Activated CD4-positive, alpha-beta T cell treated with anti-CD3 and anti-CD28 coated beads, Interleukin-2, amount 50 U/mL, for 4 hours (primary cell): ENCODE measurements at places on chromosomes 7 and 10.

- DNase-seq, result no peak
Measured at GRCh38 chr7:25750744-25751508, 401.1 kb upstream of the NFE2L3 start.

DNA sequence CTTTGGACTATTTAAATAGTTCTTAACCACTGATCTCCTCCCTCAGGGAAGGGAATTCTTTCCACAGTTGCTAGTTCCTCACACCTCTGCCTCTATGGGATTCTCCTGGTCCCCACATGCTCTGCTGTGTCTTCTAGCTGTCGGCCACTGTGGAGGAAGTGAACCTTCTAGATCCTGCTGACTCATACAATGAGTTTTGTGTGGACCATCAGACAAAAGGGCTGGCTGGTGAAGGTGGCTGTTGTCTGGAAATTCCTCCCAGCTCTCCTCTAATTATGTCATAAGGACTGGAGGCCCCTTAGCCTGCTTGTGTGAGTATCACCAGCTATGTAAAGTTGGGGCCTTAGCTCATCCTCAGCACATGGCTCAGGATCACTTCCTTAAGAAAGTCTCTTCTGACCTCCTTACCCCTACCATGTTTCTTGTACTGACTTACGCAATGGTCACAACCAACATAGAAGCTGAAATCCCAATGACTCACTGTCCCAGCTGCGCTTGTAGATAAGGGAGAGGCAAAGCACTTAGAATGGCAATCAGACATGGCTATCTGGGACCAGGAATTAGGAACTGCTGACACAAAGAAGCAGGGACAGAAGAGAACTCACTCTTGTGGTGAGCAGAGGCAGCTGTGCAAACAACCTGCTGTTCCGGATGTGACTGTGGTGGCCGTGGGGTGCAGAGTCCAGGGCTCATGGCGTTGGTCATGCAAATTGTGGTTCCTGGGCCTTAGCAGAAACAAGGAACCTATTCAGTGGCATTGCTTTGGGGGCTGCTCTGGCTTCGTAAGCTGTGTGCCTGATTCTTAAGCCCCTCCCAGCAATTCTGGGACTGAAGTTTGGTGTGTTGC is 2.5 kb upstream of the MACC1 start:
- no peak for DNase-seq

DNA sequence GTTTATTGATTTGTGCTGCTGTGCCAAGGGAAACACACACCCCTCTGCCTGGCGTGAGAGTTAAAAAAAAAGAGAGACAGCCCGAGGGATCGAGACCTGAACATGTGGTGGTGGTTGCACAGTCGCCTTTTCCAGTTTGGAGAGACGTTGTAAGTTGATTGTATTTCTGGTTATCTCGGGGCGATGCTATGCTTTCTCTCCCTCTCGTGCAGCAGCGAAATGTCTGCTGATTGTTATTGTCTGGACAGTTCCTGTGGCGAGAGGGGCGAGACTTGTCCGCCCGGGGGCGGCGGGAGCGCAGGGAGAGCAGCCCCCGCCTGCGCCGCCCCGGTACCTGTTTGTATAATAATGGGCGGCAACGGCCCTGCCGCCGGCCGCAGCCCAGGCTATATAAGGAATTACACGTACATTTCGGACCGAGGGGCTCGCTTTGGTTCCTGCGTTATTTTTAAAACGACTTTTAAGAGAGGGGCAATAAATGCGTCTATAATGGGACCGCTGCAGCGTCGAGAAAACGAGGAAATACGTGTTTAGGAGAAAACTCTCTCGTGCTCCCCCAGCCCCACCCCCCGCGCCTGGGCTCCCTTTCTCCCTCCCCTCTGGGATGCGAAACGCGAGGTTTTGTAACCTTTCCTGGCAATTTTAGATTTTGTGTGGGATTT is 1.7 kb downstream of the ZEB1 start:
- no peak for DNase-seq

DNA sequence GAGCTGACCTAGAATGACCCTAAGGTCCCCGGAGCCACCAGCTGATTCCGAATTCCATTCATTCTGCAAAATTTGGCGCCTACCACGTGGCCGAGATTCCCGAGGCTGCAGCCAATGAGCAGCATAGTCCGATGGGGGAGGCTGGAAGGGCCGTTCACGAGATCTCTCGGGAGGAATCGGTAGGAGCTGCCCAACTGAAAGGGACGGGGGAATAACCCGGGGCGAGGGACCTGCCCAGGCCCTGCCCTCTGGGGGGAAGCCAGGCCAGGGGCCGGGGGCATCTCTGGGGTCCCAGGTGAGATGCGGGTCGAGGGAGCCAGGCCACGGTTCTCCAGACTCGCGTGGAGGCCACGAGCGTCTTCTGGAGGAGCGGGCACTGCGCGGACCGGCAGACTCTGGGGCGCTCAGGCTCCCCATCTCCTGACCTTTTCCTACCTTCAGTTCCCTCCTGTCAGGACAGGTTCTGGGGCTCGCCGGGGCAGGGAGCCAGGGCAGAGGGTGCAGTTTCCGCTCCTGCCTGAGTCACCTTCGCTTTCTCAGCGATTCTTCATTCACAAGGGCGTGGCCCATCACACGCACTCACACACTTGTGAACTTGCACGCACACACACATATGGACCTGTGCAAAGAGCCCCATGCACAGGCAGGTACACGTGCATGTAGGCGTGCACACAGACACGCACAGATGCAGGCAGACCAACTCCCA is 173.4 kb downstream of the RNF216 start:
- DNase-seq, result no peak

GRCh38 chr7:124275411-124275810 is 242.5 kb upstream of the TMEM229A start:
- no peak for DNase-seq

- no peak for DNase-seq
Measured at GRCh38 chr10:30743586-30743985, 114.0 kb upstream of the LYZL2 start.
